ENCODE measurements at places on chromosomes 12 and 14.

DNA sequence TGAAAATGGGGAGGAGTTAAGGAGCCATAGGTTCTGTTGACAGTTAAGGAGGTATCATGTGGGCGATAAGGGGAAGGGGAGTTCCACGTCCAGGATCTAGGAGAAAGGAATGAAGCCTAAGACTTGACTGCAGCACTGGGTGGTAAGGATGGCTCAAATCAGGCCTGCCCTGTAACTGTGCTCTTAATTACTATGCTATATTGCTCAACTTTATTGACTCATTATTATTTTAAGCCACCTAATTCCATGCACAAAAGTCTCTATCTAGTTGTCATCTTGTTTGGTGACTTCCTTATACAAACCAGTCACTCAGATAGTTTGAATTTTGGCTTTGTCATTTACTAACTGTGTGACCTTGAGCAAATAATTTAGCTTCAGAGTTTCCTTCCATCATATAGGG is 242.1 kb upstream of the ARHGAP5 start:
- DNase-seq: no peak

DNA sequence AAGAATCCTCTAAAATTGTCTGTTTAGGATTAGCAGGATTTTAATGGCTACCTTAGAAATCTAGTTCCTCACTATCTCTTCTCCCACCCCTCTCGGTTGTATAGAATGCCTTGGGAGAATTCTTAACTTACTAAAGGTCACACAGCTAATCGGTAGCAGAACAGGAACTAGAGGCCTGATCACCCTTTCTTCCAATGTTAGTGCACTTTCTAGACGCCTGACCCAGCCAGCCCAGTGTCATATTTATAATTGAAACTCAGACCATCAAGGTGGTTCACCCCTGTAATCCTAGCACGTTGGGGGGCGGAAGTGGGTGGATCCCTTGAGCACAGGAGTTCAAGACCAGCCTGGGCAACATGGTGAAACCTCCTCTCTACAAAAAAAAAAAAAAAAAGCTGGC is 1.7 kb downstream of the TIGAR start:
- DNase-seq: no peak

GRCh38 chr14:76926521-76927251 is 100.5 kb downstream of the LRRC74A start:
- DNase-seq: peak; percentile 31

DNA sequence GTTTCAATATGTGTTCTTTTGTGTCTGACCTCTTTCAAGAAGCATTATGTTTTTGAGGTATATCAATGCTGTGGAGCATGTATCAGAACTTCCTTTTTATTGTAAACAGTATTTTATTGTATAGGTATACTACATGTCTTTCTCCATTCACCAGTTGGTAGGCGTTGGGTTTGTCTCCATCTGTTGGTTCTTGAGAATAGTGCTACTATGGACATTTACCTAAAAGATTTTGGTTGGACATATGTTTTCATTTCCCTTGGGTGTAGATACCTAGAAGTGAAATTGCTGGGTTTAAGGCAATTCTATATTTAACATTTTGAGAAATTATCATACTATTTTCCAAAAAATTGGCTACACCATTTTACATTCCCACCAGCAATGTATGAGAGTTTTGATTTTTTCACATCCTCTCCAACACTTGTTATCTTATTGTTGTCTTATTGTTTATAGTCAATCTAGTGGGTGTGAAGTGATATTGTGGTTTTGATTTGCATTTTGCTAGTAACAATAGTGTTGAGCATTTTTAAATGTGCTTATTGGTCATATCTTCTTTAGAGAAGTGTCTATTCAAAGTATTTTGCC is 409.2 kb downstream of the IPO8 start:
- peak; percentile 12 for DNase-seq

DNA sequence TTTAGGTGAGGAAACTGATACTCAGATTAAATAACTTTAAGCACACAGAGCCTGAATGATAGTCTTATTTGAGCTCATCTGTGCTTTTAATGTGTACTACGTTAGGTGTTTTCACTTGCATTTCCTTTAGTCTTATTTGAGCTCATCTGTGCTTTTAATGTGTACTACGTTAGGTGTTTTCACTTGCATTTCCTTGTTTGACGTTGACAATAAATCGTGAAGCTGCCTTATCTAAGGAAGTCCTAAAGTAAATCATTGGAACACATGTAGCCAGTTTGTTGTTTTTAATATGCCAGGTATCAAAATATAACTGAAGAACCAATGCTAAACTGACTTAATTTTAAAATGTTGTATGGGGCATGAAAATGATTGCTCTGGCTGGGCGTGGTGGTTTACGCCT is 2.0 kb downstream of the RAP1B start:
- DNase-seq: no peak

DNA sequence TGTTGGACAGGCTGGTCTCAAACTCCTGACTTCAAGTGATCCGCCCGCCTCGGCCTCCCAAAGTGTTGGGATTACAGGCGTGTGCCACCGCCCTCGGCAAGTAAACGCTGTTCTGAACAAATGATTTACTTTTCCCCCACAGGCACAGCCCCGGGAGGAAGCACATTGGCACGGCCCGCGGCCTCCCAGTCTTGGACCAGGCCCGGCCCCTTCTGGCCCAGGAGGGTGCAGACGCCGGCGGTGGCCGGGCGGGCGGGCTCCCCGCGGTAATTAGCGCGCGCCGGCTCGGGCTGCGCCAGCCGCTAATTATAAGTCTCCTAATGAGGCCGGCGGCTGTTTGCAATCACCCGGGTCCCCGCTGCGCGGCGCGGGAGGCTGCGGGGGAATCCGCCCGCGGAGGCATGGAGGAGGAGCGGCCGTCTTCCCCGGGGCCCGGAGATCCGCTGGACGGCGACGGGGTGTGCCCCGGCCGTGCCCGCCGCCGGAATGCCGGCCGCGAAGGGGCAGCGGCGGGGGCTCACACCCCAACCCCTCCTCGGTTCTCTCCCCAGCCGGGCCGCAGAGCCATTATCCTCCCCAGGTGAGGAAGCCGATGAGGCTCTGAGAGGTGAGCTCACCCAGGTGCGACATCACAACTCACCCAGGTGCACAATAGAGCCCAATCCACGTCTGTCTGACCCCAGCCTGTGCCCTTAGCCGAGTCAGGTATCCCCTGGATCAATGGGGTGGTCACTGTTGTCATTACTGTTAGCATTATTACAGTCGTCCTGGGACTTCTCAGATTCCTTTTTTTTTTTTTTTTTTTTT is 3.3 kb upstream of the POP5 start:
- DNase-seq: peak; percentile 49

DNA sequence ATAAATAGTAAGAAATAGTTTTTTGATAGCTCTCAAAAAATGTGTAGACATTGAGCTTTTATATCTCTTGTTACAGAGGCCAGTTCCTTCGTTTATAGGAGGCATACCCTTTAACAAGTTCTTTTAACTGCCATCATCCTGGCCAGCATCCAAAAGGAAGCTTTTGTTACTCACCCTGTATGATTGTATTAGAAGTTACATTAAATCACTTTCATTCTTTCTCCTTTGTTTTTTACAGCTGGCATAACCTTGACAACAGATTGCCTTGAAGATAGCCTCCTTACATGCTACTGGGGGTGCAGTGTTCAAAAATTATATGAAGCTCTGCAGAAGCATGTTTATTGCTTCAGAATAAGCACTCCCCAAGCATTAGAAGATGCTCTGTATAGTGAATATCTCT is 20.1 kb downstream of the CGRRF1 start:
- DNase-seq: peak; percentile 75

DNA sequence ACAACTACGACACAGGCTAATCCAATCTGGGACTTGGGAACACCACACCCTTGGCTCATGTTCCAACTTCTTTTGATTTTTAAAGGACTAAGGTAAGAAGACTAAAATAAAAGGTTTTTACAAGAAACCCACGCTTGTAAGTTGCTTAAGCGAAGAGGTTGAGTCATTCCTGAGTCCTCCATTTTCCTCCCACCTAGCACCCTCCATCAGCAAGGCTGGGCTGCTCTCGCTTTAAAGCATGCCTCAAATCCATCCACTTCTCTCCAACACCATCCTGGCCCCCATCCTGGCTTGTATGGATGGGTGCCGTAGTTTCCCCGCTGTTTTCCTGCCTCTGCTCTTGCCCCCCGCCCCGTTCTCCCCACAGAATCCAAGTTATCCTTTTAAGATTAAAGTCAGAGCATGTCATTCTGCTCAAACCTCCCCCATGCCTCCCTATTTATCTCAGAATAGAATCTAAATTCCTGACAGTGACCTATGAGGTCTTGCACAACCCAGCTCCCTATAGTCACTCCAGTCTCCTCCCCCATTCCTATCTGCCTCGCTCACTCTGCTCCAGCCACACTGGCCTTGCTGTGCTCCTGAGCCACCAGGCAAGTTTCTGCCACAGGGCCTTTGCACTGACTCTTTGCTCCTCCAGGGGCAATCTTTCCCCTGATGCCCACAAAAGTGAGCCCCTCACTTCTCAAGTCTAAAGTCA is 34.5 kb downstream of the SCARB1 start:
- peak; percentile 98 for DNase-seq

- peak; percentile 70 for DNase-seq
Observed at GRCh38 chr12:123115409-123116121, 35.3 kb downstream of the PITPNM2 start.

DNA sequence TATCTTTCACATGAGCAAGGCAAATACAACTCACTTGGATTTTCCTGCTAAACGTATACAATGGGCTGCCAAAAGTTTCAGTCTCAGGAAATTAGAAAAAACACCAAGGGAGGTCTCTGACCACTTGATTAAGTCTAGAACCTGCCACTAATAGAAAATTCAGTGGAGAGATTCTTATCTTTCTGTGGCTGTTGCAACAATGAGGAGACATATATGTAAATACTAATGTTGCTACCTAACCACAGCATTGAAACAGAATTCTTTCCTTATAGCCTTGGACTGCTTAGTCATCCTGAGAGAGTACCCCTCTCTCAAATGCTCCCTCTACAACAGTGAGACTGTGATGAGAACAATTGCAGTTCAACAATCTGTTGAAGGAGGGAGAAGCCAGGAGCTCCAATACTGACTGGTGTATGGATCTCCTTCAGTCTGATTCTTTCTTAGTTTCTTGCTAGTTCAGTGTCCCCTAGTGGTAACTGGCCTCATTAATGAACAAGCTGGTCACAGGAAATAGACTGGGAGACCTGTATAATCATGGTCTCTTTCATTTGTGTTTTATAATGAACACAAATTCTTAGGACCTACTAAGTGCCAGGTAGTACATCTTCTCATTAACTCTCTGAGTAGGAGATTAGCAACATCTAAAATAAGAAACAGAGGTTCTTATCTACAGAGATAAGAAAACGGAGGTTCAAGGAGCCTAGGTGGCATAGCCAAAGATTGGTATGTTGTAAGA is 164.5 kb downstream of the SLC38A4 start:
- peak; percentile 90 for DNase-seq

DNA sequence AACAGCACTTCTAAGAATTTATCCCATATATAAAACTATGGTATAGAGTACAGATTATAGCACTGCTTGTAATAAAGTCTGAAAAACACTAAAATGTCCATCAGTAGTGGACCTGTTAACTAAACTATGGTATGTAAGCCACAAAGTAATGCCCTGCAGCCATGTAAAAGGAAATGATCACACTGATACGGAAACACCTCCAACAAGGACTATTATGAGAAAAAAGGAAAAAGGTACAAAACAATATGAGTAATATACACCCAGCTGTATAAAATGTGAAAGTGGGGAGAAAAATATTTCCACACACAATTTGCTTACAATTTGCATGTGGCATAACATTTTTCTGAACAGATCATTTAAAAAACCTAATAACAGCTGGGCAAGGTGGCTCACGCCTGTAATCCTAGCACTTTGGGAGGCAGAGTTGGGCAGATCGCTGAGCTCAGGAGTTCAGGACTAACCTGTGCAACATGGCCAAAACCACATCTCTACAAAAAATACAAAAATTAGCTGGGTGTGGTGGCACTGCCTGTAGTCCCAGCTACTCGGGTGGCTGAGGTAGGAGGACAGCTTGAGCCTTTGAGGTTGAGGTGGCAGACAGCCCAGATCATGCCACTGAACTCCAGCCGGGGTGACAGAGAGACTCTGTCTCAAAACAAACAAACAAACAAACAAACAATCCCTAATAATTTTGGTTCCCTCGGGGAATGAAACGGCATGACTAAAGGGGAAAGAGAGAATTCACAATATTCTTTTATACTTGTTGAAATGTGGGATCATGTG is 250.5 kb downstream of the MED13L start:
- DNase-seq: no peak

GRCh38 chr14:41604721-41605531 is 1.8 kb upstream of the LRFN5 start:
- peak; percentile 52 for DNase-seq

GRCh38 chr14:57530571-57530970 is 36.9 kb upstream of the CCDC198 start:
- no peak for DNase-seq

- peak; percentile 45 for DNase-seq
Observed at GRCh38 chr12:1811281-1811947, 9.0 kb upstream of the LRTM2 start.

DNA sequence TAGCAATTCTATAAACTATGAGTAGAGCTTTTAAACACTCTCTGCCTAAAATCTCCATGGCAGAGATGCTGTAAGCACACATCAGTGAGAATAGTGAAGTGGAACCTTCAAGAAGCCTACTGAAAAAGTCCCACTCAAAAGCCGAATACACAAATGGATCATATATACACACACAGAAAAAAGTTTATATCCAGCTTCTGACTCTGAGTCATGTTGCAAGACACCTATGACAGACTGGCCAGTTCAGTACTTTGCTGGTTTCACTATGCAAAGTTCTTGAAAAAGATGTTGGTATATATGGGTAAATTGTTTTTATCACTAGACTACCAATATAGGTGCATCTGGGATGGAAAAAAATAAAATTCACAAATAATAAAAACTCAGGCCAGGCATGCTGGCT is 126.1 kb downstream of the KCNK10 start:
- no peak for DNase-seq

GRCh38 chr12:120468821-120469449 is 613 bp downstream of the SRSF9 start:
- DNase-seq: peak; percentile 35

GRCh38 chr14:68735856-68736255 is 57.0 kb downstream of the ZFP36L1 start:
- DNase-seq: no peak

GRCh38 chr14:34964977-34965764 is 17.6 kb upstream of the SRP54 start:
- DNase-seq: no peak

- no peak for DNase-seq
Observed at GRCh38 chr12:39892146-39892545, 213.7 kb downstream of the SLC2A13 start.

GRCh38 chr12:77324416-77324762 is 259.0 kb upstream of the E2F7 start:
- DNase-seq: no peak

GRCh38 chr12:15996254-15996653 is 85.1 kb downstream of the DERA start:
- peak; percentile 13 for DNase-seq
